ENCODE measurements at places on chromosomes 5 and 9.

- DNase-seq = no peak
These were observed 307.3 kb upstream of the KCNN2 start for GRCh38 chr5:114054594-114054993.

DNA sequence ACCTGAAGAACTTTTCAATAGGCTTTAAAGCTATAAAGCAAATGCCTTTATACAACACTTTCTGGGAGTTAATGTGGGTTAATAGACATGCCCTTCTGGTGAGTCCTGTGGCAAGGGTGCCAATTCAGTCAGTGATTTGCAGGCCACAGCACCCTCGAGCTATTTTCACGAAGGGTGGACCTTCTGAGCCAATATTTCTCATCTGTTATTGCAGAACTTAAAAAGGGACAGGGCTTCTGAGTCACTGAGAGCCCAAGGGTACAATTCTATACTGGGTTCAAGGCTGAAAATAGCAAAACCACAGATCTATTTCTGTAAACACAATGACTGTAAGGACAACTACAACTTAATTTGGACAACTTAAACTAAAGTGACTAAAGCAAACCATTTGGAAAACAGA, 92.8 kb downstream of the GABRG2 start:
- no peak for DNase-seq

DNA sequence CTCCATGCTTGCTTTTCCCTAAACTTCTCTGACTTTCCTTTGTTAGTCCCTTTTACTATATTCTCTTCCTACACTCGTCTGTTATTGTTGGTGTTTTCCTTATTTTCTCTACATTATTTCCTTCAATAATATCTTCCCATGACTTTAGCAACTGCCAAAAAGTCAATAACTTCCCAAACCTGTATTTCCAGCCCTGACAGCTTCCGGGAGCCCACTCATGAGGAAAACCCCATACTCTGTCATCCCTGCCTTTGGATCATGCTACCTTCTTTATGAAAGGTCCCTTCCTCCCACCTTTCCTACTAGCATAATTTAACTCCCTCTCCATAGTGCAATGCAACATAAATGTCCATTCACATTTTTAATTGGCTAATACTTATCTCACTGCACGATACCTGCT, 144.0 kb upstream of the CDH6 start:
- DNase-seq = no peak

DNA sequence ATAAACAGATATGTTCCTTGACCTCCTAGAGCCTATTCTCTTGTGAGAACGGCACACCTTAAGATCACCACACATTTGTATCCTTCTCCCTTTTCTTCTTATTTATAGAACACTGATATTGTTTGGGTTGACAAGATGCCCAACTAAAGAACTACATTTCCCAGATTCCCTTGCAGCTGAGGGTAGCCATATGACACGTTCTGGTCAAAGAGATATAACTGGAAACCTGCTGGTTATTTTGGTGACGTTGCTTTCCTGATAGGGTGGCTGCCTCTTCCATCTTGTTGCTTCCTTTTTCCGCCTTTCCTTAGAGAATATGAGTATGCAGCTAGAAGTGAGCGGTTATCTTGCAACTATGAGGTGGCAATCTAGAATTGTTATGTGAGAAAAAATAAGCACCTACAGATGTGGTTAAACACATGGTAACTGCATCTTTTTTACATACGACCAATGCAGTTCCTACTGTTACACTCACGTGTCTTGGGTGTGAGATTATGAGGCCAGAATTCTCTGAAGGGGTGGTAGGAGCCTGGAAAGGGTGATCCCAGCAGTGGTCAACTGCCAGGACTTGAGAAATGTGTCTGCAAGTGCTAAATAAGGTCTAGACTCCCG, 72.9 kb downstream of the SEC61B start:
- no peak for DNase-seq

DNA sequence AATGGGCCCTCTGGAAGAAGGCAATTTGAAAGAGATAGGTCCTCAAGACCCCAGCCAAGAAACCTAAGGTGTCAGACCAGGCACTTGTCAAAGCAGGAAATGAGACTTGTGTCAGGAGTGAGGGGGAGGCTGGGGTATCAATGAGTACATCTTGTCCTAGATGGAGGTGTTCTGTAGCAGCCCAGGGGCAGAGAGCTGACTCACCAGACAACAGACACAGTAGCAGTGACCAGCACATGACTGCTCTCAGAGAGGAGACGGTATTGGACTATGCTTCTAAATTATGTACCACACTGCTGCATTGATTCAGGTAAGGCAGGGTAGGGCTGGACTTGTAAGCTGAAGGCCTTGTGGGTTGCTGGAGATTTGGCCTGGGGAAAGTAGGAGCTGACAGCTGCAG, 551.2 kb upstream of the KLF4 start:
- DNase-seq = no peak

- DNase-seq = no peak
These were observed 105.9 kb downstream of the HOMER1 start for GRCh38 chr5:79408028-79408427.
